ENCODE measurements at places on chromosomes 3 and 15.

GRCh38 chr3:175193815-175194518 lies 334.8 kb downstream of the NAALADL2 start:
- DNase-seq, result no peak

DNA sequence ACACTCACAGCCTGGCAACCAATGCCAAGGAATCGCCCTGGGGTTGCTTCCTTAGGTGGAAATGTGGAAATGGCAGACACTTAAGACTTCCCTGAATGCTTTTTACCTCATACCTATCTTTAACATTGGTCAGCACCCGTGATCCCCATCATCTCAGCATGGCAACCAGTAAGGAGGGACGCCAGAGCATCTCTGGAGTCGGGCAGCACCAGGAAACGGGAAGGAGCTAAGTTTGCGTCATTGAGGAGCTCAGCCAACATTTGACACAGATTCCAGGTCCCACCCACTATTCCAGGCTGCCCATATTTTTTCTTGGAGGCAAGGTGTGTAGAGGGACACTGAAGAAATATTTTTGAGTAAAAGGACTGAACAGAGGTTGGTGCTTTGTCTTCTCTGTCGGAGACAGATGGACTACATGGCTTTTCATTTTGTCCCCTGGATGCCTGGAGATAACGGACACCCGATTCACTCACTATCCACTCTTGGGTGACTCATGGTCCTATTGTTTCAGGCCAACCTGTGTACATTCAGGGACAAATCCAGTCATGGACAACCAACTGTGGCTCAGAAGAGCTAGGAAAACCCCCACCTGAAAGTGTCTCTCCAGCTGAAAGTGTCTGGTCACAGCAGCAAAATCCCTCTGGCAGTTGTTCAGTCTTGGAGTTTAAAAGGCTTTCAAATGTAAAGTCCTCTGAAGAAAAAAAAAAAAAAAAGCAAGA lies 70.4 kb upstream of the OXTR start:
- no peak for DNase-seq

DNA sequence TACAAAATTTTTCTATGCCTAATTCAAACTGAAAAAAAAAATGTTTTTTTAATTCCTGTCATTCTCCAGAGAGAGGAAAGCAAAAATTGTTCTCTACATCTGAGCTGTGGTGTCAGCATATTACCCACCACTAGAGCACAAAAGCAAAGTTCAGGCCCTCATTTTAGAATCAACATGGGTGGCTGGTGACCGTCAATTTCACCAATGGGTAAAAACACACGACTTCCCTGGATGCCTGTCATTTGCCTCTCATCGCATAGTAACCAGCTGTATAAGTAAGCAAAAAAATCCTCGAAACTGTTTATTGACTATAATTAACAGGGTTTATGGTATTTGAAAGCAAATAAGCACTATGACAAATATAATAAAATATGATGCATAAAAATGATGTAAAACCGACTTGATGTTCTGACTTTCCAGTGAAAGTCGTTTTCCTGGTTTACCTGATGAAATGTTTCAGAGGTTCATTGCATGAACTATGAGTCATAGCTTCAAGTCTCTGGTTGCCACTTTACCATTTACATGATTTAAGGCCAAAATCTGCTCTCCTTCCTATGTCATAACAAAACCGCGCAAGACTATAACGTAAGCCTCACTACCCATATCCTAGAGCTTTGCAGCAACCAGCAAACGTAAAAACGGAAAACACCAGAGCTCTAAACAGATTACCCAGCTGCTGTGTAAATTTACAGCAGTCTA lies 60.5 kb downstream of the THBS1 start:
- DNase-seq, result no peak

GRCh38 chr3:159091936-159092335 lies 290.1 kb downstream of the MFSD1 start:
- DNase-seq, result no peak
